ENCODE measurements at places on chromosomes 4 and X.
A peak's percentile ranks its signal among the peaks of the same experiment; 100 is the strongest.

DNA sequence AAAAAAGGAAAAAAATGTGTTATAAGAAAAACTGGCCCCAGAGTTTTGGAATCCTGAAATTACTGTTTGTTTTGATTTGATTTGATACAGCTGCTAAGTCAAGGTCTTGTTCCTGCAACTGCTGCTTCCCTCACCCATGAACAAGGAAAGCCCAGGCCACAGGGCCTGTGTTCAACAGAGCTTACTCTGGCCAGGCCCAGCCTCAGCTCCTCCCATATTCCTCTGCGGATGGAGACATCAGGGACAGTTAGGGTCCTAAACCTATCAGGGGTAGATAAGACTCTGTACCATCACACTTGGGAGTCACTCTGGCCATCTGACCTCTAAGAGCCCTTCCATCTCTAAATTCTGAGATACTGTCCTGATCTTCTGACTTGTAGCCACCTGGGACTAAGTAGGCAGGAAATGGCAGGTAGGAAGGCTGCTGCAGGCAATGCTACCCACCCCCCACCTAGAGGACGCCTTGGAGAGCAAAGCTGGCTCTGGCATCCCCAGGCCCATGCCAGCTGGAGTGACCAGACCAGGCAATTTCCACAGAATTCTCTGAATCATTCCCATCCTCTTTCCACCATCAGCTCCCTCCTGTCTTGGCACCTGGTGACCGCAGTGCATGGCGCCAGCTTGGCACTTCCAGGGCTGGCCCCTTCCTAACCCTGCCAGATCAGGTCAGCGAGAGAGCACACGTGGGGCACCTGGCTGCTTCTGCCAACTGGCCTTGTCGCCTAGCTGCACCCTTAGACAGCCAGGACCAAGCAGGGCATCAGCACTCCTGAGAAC is 58.0 kb upstream of the TMEM33 start:
- no peak for DNase-seq

DNA sequence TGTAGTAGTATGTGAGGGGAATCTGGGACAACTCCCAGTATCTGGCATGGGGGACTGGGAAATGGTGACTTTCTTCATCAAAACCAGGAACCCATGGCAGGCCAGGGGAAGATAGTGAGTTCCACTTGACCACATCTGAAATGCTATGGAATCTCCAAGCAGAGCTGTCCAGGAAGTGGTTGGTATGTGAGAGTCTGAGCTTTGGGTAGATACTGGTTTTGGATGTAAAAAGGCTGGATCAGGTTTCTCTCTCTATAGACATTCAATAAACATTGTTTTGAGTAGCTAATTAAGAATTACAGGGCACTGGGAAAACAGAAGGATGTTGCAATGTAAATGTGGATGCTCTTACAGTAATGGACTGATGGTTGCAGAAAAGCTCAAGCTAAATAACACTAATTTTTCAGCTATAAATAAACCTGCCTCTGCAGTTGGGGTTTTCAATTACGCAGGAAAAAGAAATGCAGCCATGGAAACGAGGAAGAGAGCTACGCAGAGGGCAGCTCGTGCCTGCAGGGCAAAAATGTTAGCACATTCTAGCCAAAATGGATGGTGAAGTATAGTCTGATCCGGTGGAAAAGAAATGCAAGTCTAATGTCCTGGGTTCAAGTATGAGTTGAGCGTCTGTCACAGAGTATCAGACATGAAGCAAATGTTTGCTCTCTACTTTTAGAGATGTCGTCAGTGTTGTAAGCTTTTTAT is 13.4 kb upstream of the CHRNA9 start:
- DNase-seq, result peak; percentile 63

- no peak for DNase-seq
These were observed 123.4 kb downstream of the CLCN5 start for GRCh38 chrX:50045823-50046222.

GRCh38 chrX:40476958-40477357 is 103.8 kb upstream of the ATP6AP2 start:
- no peak for DNase-seq

DNA sequence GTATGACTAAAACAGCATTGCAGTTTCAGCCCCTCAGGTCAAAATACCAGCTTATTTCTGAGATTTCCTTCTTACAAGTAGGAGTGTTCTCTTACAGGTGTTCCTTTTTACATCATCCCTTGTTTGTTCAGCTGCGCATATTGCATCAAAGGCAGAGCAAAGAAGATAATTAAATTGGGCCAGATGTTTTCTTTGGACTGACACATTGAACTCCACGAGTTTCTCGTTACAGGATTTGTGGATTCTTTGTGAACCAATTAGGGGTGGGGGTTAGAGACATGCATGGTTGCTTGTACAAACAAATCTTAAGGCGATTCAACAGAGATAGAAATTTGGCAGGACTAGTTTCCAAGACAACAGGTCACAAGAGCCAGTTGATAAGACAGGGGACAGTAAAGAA is 95.7 kb downstream of the SPANXN4 start:
- no peak for DNase-seq

GRCh38 chrX:103367502-103367901 is 8.8 kb upstream of the BEX3 start:
- DNase-seq, result no peak

DNA sequence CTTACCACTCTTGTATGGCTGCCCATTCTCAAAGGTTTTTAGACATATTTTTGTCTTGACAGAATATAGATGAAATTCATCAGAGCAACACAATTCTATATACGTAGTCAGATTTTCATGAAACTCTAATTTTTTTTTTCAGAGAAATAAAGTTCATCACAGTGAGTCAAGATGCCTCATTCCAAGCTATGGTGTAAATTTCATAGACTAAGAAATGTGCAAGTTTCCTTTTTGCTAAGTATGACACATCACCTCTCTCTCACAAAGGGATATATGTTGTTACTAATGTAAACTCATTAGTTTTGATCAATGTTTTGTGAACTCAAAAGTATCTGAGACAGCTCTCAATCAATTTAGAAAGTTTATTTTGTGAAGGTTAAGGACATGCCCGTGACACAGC is 60.4 kb upstream of the ATXN3L start:
- peak; percentile 80 for DNase-seq

- no peak for DNase-seq
These were observed 80.4 kb downstream of the HS6ST2 start for GRCh38 chrX:132877954-132878536.

- peak; percentile 75 for DNase-seq
These were observed 24.4 kb downstream of the TNIP3 start for GRCh38 chr4:121139533-121140222.

GRCh38 chrX:112866175-112866574 is 25.5 kb upstream of the AMOT start:
- DNase-seq, result peak; percentile 6

DNA sequence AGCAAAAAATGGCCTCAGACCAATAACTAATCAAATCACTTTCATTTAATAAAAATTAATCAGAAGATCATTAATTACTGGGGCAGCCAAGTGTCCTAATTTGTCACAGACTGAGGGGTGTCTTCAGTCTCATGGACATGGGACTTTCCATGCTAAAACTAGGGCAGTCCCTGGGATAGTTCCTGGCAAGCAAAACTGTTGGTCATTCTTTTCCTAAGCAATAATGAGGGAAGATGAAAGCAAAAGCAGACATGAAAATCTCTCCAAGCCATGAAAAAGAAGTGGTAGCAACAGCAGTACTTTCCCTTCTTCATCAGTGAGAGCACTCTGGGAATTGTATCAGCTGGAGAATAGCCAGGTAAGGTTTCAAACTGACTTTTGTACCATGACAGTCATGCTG is 3.7 kb upstream of the ANTXR2 start:
- DNase-seq, result no peak

DNA sequence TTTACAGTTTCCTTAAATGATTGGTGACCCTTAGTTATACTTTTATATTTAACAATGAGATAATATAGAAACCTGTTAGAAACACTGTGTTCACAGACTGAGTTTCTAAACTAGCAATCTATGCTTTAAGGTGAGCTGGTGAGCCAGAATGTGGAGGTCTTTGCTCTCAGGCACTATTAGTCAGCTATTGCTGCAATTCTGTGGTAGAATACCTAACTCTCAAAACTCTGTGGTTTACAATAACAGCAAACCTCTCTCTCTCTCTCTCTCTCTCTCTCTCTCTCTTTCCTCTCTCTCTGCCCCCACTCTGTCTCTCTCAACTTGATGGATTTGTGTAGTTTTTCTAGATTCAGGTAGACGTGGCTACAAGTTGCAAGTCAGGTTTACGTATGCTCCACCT is 17.6 kb upstream of the LCORL start:
- DNase-seq, result no peak

DNA sequence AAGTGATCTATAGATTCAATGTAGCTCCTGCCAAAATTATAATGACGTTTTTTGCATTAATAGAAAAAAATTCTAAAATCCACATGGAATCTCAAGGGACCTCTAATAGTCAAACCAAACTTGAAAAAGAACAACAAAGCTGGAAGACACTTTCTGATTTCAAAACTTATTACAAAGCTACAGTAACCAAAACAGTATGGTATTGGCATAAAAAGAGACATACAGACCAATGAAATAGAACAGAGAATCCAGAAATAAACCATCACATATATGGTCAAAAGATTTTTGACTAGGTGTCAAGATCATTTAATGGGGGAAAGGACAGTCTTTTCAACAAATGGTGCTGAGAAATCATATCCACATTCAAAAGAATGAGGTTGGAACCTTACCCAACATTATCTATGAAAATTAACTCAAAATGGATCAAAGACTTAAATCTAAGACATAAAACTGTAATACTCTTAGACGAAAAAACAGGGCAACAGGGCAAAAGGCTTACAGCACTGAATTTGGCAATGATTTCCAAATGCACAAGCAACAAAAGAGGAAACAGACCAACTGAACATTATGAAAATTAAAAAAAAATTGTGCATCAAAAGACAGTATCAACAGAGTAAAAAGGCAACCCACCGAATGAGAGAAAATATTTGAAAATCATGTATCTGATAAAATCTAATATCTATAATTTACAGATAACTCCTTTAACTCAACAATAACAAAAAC is 3.9 kb downstream of the FBXO8 start:
- no peak for DNase-seq

DNA sequence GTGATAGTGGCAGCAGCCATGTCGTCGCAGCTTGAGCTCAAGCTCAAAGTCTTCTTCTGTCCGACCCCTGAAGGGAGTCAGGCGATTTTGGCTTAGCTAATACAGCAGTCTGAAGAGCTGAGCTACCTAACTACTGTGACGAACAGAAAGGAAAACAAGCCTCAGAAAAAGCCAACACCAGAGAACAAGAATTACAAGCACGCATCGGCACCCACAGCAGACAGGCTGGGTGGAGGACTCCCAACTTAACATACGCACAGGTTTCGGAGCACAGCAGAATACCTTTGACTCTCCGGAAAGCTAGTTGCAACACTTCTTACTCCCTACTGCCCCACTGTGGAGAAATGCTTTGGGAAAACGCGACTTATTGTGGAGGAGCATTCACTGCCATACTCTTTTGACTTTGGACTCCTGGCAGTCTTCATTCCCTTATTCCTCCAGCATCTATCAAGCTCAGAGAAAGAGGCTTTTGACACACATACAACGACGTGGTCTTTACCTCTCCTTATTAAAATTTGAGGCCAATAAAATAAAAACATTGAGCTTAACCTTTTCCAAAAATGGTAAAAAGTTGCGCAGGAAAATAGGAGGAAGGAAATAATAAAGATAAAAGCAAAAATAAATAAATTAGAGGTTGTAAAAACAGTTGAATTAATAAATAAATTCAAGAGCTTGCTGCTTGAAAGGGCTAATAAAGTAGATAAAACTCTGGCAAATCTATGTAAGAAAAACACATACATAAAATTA is 41.3 kb upstream of the GPC3 start:
- DNase-seq, result peak; percentile 45

DNA sequence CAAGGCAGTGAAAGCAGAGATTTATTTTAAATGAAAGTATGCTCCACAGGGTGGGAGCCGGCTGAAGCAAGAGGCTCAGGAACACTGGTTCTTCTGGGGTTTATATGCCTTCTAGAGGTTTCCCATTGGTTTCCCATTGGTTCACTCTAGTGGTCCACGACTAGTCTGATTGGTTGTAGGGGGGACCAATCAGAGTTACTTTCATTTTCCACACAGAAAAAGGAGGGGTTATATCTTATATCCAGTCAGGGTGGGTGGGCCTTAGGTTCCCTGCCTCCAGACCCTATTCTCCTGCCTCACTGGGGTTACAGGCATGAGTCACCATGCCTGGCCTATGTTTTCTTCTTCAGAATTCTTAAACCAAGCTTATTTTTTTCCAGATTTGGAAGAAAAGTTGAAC is 101.6 kb downstream of the KLHL8 start:
- peak; percentile 83 for DNase-seq

DNA sequence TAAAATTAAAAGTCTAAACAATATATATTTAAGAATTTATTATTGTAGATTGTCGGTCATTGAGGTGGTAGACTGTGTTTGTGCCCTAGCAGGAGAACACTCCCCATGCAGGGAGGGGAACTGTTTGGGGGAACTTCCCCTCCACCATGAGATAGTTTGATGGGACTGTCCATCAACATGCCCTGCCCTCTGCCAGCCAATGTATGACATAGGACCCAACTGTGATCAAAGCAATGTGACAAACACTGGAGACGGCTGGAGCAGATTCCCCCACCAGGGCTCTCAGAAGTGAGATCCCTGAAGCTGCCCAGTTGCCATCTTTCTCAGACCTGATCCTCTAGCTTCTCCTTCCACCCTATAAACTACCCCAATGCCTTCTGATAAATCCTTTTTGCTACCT is 44.9 kb downstream of the SH3KBP1 start:
- DNase-seq, result no peak

DNA sequence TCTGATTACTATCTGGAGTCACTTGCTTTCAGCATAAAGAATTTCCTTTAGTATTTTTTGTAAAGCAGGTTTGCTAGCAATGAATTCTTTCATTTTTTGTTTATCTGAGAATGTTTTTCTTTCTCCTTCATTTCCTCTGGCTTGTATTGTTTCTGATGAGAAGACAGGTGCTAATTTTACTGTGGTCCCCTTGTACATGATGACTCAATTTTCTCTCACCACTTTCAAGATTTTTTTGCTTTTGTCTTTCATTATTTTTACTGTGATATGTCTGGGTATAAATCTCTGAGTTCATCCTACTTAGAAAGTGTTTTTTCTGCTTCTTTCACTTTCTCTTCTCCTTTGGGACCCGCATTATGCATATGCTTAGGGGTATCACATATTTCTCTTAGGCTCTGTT is 62.6 kb downstream of the PKD2 start:
- no peak for DNase-seq

DNA sequence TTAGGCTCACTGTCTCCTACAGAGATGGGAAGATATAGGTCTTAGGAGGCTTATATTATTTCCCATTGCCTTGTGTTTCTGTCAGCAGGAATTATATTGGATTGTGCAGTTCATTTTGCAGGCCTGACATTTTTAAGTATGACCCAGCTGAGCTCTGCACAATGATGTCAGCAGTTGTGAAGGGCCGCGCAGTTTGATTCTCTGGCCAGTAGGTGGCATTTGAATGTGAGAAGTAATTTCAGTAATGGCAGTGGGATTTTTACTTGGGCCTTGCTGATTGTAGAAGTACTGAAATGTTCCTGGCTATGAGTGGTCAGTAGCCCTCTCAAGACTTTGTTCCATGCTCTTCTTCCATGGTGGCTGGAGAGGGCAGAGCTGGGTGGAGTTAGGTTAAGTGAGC is 247.2 kb upstream of the MTMR8 start:
- no peak for DNase-seq

GRCh38 chrX:56782791-56783449 is 53.9 kb downstream of the NBDY start:
- no peak for DNase-seq

GRCh38 chrX:31302573-31303075 is 230.8 kb upstream of the FTHL17 start:
- no peak for DNase-seq

GRCh38 chrX:41276661-41277506 is 57.1 kb upstream of the DDX3X start:
- DNase-seq, result no peak

GRCh38 chrX:100081503-100081902 is 328.6 kb downstream of the PCDH19 start:
- peak; percentile 15 for DNase-seq
